A549 (cell line): ENCODE measurements at places on chromosomes 11 and 22.

DNA sequence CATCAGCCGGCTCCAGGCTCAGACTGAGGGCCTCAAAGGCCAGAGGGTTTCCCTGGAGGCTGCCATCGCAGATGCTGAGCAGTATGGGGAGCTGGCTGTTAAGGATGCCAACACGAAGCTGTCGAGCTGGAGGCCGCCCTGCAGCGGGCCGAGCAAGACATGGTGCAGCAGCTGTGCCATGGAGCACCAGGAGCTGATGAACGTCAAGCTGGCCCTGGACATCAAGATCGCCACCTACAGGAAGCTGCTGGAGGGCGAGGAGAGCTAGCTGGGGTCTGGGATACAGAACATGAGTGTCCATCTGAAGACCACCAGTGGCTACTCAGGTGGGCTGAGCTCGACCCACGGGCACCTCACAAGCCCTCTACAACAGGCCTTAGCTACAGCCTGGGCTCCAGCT, 4.0 kb upstream of the SCUBE2 start:
- DNase-seq = no peak

DNA sequence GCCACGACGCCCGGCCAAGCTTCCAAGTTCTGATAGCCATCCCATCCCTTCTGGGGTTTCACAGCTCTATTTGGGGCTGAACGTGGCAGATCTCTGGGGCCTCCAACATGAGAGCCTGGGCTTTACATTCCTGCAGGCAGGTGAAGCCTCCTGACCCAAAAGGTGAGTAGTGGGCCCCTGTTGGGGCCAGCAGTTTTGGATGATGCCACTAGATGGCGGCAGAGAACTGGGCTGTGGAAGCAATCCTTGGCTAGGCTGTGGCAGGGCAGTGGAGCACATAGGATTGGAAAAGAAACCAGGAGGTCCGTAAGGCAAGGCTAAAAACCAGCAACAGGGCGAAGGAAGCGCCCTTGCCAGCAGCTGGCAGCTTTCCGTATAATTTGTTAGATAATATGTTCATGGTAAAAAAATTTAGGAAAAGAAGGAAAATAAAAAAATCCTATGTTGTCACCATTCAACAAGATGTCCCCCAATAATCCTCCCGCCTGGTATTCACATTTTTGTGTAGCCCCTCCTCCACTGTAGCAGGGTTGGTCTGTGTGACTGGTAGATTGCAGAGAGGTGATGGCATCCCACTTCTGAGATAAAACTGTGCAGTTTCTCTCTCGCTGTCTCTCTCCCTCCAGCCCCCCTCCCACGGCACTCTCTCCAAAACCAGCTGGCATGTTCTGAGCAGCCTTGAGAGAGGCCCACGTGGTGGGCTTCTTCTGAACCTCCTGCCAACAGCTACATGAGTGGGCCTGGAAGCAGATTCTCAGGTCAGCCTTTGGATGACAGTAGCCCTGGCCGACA, 43.6 kb upstream of the OR4B1 start:
- peak; percentile 54 for DNase-seq

DNA sequence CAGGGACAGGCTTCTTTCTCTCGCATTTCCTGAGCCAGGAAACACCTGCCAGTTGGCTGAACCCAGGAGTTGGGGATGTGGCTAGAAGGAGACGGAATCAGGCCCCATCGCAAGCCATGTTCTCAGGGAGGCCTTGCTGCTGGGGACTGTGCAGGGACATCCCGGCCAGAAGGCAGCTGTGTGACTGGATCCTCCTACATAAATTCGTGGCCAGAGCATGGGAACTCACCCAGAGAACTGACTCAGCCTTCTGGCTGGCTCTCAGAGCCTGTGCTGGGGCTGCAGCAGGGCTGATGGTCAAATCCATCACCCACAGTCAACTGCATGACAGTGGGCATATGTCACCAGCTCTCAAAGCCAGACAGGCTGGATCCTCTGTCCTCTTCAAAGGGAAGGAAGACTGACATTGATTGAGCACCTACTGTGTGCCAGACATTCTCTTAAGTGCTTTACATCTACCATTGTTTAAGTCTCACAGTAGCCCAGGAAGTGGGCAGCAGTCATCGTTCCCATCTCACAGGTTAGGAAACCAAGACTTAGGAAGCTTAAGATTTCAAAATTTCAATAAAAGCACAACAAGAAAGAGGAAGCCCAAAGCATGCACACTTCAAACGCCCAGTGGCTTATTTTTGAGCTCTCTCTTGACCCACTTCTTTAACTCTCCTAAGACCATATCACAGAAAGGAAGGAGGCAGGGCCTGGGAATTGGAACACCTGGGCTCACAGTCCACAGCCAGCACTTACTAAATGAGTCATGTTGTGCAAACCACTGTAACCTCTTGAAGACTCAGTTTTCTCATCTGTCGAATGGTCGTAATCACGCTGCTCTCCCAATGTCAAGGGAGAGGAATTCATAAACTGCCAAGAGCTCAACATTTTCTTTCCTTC, 30.9 kb upstream of the CACNG2 start:
- DNase-seq = no peak

DNA sequence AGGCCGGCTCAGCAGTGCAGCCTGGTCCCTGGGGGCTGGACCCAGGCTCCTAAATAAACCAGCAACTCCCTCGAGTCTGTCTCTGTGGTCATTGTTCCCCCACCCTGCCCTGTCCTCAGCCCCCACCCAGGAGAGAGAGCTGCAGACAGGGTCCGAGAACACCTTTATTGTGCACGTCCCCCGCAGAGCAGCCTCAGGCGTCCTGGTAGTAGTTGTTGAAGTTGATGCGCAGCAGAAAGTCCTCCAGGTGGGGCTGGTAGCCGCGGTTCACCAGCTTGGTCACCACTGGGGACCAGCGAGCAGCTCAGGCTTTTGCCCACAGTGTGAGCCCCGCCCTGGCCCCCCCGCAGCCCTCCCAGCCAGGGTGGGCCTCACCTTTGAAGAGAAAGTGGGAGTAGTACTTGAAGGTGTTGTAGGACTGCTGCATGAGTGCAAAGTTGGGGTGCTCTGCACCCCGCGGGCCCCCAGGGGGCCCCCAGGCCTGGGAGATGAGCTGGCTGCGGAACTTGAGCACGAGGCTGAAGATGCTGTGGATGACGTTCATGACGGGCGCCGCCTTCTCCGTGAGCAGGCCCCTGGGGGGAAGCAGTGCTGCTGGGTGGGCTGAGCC, 16.8 kb downstream of the SELENOO start:
- DNase-seq = no peak

DNA sequence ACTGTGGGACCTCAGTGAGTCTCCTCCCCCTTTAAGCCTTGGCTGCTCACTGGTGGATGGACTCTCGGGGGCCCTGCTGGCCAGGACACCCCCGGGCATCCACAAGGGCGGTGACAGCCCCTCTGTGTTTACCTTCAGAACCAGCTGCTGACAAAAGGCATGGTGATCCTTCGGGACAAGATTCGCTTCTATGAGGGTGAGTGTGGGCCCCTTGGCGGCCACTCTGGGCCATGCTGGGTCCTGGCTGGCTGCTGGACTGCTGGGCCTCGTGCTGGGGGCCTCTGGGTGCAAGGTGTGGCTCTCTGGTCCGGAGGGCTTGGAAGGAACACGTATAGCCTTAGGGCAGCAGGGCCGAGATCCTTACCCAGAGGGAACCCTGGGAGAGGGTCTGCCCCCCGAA, 24.4 kb downstream of the PRR5 start:
- no peak for DNase-seq

- no peak for DNase-seq
Observed at GRCh38 chr11:110505528-110506284, 76.0 kb downstream of the FDX1 start.

- peak; percentile 22 for DNase-seq
Observed at GRCh38 chr22:41286639-41287091, 678 bp upstream of the RANGAP1 start.

DNA sequence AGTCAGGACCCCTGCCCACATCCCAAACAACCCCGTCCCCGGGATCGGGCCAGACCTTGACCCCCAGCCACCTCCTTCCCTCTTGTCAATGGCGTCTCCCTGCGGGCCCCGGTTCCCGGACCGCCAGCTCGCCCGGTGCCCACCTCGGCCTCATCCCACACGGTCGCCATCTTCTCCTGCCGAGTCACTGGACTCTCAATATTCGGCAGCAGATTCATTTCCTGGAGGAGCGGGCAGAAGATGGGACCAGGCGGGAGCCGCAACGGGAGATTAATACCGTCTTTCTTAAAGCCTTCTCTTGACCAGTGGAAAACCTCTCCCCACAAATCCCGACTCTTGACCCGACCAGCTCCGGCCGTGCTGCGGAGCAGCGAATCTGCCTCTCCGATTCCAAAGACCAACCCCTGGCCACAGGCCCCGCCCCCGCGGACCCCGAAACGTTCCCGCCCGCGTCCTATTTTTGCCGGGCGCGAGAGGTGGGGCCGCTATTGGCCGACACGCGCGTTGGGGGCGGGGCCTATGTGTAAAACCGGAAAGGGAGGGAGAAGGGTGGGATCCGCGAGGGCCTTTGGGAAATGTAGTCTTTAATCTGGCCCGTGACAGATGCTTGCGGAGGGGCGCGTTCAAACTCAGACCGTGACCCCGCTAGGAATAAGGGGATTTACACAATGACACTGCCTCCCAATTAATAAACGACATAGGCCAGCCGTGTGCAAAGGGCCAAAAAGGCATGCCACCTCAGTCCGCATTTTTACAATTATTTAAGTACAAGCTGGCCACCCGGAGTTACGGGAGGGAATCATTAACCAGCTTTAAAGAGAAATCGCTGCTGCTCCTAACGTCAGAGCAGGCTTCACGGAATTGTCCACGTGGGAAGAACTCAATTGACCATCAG, at the start of gene PSMC3:
TSS of gene PSMC3 (minus strand) at position 378 of the 895 bp plus-strand sequence. CDS start at position 218, 160 bp downstream.
- DNase-seq = peak; percentile 92

- DNase-seq = no peak
Observed at GRCh38 chr11:102112509-102112821, 2.2 kb downstream of the YAP1 start.

GRCh38 chr11:113014262-113015097, 53.3 kb downstream of the NCAM1 start:
- DNase-seq = no peak

GRCh38 chr11:108319541-108320145, 96.8 kb downstream of the ATM start:
- no peak for DNase-seq

GRCh38 chr11:9302448-9302847, 11.9 kb downstream of the TMEM41B start:
- DNase-seq = no peak

GRCh38 chr11:99893811-99894210, 793.3 kb upstream of the ARHGAP42 start:
- DNase-seq = no peak

DNA sequence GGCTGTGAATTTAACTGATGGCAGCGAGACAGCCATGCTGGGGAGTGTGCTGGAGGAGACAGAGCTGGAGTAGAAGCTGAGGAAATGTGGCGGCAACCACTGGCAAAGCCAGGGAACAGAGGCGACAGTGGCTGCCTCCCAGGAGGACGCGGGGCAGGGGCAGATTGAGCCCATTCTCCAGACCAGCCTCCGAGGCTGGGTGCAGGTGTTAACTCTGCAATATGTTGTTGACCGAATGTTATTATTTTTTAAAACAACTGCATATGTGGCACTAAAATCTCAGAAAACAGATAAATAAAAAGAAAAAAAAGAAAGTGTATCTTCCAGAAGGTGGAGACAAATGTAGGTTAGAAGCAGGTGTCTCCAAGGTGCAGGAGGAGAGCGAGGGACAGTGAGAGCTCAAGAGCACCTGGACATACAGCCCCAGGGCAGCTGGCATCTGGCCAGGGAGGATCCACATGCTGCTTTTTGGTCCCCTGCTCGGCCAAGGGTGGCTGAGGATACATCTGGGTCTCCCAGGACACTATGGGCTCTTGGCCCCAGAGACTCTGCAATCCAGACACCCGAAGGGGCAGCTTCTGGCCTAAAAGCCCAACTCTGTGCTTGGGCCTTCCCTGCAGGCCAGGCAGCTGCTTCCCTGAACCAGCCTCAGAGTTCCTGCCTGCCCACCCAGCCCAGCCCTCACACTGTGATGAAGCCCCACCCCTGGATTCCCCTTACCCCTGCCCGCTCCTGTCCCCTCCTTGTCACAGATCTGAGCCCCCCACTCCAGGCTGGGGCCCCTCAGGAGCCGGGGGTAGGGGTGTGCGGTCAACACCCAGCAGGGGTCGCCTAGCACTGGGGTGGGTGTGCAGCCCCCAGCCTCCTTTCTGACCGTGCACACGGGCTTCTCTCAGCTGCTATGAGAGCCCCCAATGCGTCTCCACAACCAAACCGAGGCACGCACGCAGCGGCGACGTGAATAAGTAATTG, 12.9 kb downstream of the RTN4R start:
- no peak for DNase-seq

DNA sequence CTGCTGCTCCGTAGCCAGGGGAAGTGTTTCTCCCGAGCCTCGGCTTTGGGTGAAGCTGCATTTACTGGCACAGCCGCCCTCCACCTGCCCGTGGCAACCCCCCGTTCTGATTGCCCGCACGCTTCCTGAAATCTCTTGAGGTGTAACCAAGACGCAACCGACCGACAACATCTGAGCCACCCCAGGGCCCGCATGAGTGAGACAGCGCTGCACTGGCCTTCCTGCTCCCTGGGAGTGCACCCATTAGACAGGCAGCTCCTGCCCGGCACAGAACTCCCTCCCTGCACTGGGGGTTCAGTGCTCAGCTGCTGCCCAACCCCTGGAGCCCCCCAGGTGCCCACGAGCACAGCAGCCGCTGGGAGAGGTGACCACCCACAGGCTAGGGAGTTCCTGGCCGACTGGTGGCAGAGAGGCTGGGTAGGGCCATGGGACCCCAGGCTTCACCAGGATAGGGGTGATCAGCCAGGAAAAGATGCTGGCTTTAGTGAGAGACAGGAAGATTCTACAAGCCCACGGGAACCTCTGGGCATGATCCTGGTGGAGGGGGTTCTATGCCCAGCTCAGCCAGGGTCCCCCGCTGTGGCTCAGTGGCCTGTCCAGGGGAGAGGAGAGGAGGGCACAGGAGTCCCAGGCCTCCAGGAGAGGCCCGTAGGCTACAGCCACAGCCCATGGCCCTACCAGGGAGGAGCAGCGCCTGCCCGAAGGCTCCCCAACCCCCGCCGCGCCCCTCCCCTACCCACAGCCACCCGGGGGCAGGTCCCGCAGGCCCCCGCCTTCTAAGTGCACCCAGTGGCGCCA, 14.6 kb downstream of the PLXNB2 start:
- DNase-seq = no peak

DNA sequence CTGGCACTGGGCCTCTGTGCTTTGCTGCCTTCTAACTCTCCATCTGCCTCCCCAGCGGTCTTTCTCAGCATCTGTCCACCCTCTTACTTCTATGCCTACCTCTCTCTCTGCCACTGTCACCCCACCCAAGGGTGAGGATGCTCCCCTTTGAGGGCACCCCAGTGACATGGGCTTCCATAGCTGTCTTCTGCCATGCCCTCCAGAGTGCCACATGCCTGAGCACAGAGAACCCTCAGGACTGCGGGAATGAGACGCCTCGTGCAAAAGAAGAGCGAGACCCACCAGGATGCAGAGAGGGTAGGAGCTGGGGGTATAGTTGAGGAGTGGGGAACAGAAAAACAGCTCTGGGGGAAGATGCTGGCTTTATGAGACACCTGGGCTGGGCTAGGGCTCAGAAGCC, 64.3 kb downstream of the BTG4 start:
- DNase-seq = no peak

- no peak for DNase-seq
Observed at GRCh38 chr11:35734669-35735410, 72.3 kb downstream of the TRIM44 start.

- no peak for DNase-seq
Observed at GRCh38 chr11:66106786-66107599, 36.9 kb downstream of the PACS1 start.
